ENCODE measurements at places on chromosomes 16 and 17.

- DNase-seq: no peak
Measured at GRCh38 chr16:28936784-28937155, 5.0 kb downstream of the CD19 start.

DNA sequence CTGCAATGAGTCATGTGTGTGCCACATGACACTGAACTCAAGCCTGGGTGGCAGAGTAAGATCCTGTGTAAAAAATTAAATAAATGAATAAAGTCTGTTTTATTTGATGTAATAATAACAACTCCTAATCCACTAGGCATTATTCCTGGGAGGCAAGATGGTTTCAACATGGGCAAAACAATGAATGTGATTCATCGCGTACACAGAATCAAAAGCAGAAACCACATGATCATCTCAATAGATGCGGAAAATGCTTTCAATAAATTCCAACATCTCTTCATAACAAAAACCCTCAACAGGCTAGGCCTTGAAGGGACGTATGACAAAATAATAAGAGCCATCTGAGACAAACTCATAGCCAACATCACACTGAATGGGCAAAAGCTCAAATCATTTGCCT lies 195.4 kb downstream of the CDH11 start:
- no peak for DNase-seq

GRCh38 chr16:51388516-51388951 lies 237.5 kb upstream of the SALL1 start:
- no peak for DNase-seq

DNA sequence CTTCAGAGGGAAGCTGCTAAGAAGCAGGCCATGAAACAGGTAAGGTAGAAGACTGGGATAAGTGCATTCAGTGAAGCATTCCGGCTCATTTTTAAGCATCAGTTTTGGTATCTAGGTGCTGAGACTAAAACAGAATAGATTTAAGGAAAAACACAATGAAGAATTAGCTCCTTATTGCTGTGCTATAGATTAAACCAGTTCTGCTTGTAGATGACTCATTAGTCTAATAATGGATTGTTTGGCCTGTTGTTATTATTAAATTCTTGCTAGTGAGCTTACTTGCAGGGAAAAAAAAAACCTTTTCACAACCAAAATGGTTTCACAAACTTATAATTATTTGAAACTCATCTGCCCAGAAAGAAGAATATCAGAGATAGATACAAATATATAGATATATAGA lies 55.9 kb downstream of the NSRP1 start:
- DNase-seq: no peak

GRCh38 chr17:44585315-44585714 lies 28.0 kb downstream of the FZD2 start:
- DNase-seq: no peak

- DNase-seq: no peak
Measured at GRCh38 chr16:1394367-1394951, 20.0 kb downstream of the UNKL start.

DNA sequence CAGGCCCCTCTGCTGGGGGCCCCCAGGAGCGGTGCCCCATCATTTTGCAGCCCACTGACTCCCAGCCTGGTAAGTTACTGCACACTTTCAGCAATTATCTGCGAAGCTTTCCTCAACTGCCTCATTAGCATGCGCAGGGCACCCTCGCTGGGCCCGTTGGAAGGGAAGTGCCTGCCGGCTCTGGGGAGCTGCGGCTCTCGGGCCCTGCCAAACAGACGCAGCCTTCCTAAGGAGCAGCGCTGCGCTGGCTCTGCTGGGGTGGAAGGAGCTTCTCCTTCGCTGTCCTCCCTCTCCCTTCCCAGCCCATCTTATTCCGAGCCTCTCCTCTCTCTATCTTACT lies 71.0 kb downstream of the RBBP6 start:
- no peak for DNase-seq

DNA sequence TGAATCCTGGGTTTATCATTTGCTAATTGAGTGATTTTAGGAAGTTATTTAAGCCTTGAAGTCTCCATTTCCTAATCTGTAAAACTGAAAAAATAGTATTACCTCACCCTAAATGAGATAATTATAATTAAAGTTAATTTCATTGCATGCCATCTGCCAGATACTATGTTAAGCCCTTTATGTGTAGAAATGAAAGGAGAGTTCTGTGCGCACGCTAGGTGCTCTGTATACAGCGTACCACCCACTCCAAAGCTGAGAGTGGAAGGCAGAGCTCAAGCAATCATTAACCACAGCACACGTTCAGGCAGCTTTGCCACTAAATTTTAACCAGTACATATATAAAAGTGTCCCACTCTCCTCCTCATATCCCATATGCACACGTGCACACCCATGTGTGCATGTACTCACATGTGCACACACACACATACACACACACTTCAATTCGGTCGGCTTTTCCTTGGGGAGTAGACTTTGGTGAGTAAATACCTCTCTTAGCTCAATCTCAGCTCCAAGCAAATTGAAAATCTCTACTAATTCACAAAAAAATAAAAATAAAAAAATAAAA lies 204.8 kb downstream of the GRIN2A start:
- no peak for DNase-seq

DNA sequence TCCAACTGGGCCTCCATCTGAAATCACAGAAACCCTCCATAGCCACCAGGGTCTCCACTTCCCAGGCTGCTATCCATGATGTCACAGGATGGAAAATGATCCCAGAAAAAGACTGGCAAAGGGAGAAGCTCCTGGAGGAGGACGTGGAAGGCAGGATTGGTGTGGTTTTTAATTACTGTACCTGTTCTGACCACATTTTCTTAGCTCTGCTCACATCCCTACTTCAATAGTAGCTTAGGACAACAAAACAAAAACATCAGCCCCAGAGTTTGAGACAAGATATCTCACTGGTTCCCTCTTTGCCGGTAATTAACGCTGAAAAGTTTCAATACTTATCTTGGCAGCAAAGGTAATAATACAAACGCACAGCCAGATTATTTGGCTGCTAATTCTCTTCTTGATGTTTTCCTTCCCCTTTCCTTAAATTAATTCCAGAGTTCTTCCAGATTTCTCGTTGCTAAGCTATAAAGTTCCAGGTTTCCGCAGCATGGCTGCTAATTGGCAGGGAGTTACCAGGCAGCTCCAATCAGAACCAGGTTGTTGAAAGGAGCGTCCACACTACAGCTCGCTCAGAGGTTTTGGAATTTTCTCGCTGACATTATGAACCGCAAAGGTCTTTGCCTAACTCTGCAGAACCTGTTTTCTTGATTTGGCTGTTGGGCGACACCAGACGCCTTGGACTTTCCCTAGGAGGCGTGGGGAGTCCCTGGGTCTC lies 263.4 kb downstream of the MRTFB start:
- peak; percentile 27 for DNase-seq

GRCh38 chr17:14057591-14057990 lies 11.7 kb upstream of the COX10 start:
- no peak for DNase-seq

DNA sequence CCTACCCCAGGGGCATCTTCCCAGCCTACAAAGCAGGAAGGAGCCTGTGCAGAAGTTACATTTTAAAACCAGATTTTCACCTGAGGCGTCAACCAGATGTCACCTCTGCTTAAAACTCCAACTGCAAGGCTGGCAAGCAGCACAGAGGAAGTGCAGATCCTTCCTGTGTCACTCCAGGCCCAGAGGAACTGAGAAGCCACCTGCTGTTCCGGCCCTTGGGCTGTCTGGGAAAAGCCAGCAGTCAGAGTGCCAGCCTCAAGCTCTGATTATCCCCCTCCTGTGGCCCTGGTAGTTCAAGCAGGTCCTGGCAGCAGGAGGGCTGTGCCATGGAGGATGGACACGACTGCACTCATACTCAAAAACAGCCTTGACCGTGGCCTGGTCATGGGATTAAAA lies 10.2 kb downstream of the POLR2C start:
- no peak for DNase-seq

DNA sequence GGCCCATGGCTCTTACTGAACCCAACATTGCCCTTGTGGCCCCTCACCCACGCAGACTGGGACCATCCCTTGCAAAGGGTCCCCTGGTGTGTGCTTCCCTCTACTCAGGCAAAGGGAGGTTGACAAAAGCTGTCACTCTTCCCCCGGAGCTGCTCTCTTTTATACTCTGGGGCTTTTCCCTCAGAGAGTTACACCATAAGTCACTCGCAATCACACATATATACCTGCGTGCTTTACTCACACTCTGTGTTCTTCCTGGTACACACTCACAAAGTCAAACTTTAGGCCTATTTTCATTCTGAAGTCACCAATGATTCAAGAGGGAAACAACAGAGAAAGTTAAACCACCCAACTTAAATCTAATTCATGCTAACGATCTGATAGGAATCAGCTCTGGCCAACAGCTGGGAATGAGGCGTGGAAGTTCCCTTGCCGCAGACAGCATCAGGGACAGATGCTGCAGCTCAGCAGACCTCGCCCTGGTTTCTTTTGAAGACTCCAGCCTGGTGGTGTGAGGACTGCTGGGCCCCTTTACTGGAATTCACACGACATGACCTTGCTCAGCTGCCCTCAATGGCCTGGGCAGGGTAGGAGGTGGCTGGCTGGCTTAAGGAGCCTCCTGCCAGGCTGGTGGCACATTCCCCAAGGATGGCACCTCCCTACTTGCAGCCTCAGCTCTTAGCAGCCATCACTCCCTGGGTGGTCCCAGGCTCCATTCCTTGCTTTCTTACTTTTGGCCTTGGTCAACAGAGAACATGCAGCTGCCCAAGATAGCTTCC lies 27.3 kb downstream of the HIC1 start:
- no peak for DNase-seq

DNA sequence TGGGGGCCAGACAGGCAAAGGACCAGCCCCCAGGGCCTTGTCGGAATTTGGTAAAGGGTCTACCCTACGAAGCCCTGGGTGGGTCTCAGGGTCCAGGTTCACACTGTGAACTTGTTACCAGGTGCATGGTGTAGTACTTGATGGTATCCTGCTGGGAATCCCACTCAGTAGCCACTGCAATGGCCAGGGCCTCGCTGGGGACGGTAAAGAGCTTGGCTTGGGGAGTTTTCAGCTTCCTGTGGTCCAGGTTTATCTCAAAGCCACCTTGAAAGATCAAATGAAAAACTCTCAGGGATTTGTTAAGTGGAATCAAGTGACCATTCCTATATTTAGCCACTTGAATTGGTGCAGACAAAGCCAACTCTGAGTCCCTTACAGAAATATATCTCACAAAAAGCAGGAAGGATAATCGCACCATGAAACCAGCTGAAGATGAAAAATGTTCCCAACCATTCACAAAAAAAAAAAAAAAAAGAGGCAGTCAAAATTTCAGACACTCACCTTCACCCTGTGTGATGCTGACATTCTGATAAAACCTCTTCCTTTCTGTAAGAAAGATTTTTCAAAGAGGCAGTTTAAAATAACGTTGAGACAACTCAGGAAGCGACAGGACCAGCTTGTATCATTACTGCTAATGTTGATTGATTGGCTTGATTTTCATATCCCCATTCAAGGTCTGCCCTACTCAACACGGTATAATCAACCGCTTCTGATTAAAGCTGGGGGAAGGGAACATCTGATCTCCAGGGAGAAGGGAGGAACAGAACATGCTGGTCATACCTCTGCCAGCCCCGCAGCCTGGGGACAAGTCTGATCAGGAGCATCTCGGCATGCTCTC lies 10.6 kb downstream of the ATPAF2 start:
- no peak for DNase-seq

DNA sequence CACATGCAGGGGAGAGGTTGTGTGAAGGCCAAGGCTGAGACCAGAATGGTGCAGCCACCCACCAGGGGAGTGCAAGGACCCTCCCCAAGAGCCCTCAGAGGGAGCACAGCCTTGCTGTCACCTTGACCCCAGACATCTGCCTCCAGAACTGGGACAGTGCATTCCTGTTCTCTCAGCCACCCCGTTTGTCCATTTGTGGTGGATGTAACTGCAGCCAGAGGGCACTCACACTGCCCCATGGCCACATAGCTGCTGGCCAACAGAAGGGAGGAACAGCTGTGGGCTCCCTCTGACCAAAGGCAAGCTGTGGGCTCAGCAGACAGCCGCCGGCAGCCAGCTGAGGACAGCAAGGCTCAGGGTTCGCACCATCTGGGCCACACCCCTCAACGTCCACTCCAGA lies 49.8 kb upstream of the KLHDC4 start:
- no peak for DNase-seq

DNA sequence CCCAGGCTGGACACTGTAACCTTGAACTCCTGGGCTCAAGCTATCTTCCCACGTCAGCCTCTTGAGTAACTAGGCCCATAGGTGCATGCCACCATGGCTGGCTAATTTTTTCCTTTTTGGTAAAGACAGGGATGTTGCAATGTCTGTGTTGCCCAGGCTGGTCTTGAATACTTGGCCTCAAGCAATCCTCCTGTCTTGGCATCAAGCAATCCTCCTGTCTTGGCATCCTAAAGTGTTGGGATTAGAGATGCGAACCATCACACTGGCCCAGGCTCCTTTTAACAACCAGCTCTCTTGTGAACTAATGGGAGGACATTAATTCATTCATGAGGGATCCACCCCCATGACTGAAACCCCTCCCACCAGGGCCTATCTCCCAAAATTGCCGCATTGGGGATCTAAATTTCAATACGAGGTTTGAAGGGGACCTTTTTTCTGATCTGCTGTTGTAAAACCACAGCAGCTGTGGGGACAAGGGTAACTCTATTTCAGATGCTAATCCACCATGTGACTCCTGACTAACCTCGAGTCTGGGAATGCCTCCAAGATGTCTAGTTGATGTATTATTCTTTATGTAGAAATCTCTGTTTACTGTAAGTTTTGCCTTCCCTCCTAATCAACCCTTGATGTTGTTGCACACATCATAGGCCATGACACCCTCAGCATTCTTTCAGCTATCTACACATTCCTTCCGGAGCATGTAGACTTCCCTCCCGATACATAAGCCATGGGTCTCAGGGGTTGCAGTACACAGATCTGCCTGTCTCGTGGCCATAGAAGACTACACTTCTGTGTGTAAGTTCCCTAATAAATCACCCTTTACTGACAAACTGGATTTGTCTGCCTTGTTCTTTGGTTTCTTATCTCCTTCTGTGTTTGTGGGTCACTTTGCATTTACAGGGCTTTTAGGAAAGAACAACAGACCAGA lies 37.6 kb downstream of the RNF112 start:
- DNase-seq: peak; percentile 90

DNA sequence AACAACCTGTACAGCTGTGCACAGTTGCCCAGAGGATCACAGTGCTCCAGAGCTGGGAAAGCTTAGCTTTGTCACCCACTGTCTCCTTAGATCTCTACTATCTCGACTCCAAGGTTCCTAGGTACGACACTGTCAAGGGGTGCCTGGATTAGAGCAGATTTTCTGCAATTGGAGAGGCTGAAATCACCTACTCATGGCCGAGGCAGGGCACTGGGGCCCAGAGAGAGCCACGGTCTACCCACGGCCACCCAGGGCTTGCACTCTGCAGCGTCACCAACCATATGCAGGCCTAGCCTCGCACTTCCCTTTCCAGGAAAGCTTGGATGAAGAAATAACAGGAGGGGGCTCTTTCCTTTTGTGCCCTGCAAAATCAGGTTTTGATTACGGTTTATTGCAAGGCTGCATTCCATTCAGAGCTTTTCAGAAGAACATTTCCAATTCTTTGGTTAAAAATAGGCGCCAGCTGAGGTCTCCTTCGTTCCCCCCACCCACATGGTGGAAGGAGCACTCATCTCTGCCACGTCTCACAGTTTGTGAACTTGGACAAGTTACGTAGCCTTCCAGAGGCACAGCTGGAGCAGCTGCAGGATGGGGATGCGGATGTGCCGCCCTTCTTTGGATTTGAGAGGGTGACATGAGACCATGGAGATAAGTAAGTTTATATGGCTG lies 80.0 kb downstream of the IRX5 start:
- no peak for DNase-seq

- DNase-seq: peak; percentile 1
Measured at GRCh38 chr16:63289834-63290460, 1253.7 kb upstream of the CDH8 start.

GRCh38 chr16:31225193-31225592 lies 8.3 kb upstream of the PYDC1 start:
- DNase-seq: no peak

Data from fibroblast of the conjunctiva (primary cell).